SK-N-SH (cell line): ENCODE measurements at places on chromosomes 13 and 19.

GRCh38 chr13:43884222-43884621, 4.5 kb downstream of the LACC1 start:
- no peaks in the 10 kb centered on the region for H3K27me3 ChIP-seq
- H3K4me3 ChIP-seq: no peak overlapping the region
- no peak for DNase-seq

DNA sequence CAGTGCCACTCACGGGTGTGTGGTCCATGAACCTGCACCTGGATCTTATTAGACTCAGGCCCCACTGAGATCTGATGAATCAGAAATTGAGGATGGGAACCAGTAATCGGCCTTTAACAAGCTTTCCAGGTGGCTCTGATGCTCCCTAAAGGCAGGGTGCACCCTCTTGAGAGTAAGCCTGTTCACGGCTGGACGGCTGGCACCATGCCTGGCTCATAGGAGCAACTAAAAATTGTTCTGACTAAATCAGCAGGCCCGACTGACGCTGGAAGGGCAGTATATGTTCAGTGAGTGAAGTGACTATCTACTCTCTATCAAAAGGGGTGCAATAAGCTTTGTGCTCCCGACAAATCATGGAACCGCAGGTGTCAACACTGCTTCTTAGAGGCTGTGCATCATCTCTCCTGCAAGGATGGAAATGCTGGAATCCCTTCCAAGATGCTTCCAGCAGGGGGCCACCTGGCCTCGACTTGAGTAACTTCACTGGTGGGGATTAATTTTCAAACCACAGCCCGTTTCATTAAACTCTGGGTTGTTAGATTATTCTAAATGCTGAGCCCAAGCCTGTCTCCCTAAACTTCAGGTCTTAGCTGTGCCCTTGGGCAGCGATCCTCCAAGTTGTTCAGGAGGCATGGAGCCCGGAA, 28.4 kb downstream of the TMTC4 start:
- no peaks in the 10 kb centered on the region for H3K36me3 ChIP-seq
- H3K4me1 ChIP-seq: peaks cover 9% of the 10 kb centered on the region; the same call in 1 of the 2 replicates
- H3K27ac ChIP-seq: no peak overlapping the region; the same call in 1 of the 2 replicates
- no peaks in the 10 kb centered on the region for H3K27me3 ChIP-seq
- no peak overlapping the region for H3K4me3 ChIP-seq

DNA sequence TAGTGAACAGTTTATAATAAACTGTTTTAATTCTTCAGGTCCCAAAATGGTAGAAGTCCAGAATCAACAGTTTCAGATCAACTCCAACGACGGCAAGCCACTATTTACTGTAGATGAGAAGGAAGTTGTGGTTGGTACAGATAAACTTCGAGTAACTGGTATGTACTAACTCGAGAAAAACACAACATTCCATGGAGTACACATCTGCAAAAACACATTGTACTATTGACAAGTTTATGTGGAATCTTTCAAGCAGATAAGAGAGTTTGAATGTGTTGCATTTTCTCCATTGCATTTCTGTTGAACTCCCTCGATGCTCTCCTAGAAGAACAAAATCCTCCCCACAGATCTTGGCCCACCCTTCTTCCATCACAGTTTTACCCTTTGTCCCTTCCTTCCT, 98.5 kb downstream of the SGCG start:
- H3K36me3 ChIP-seq: no peaks in the 10 kb centered on the region
- no peak overlapping the region for H3K27ac ChIP-seq
- no peak for DNase-seq

GRCh38 chr13:97125810-97126738, 96.1 kb upstream of the MBNL2 start:
- peaks cover 36% of the 10 kb centered on the region for H3K4me1 ChIP-seq
- H3K27me3 ChIP-seq: no peaks in the 10 kb centered on the region
- H3K36me3 ChIP-seq: no peaks in the 10 kb centered on the region
- no peak overlapping the region for H3K4me3 ChIP-seq

- no peak overlapping the region for H3K4me3 ChIP-seq
- H3K36me3 ChIP-seq: no peaks in the 10 kb centered on the region
- DNase-seq: no peak
- no peak overlapping the region for H3K27ac ChIP-seq
Measured at GRCh38 chr13:101178406-101178805, 237.9 kb downstream of the NALCN start.

DNA sequence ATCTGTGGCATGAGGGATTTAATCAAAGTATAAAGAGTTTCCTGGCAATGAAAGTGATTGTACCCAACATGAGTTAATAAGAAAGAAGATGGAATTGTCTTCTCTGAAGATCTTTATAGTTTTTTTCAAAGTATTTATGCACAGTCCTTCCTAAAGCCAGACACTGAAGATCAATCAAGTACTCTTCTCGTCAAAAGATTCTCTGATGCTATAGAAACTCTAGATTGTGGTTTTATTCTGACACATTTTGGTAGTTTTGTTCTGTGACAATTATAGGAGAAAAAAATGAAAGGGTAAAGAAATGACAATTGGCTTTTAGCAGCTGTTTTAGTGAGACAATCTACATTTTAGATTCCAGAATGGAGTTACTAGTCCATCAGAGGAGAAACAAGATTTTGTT, 10.4 kb upstream of the ENOX1 start:
- H3K4me1 ChIP-seq: no peaks in the 10 kb centered on the region; the same call in 1 of the 2 replicates
- H3K36me3 ChIP-seq: no peaks in the 10 kb centered on the region
- H3K27me3 ChIP-seq: no peaks in the 10 kb centered on the region
- DNase-seq: no peak
- no peak overlapping the region for H3K4me3 ChIP-seq

GRCh38 chr13:99340638-99341037, 33.4 kb upstream of the GPR183 start:
- no peak overlapping the region for H3K4me3 ChIP-seq
- H3K4me1 ChIP-seq: peaks cover 2% of the 10 kb centered on the region; the same call in 1 of the 2 replicates
- peaks cover 41% of the 10 kb centered on the region for H3K36me3 ChIP-seq
- no peak for DNase-seq
- H3K27me3 ChIP-seq: no peaks in the 10 kb centered on the region
- no peak overlapping the region for H3K27ac ChIP-seq

DNA sequence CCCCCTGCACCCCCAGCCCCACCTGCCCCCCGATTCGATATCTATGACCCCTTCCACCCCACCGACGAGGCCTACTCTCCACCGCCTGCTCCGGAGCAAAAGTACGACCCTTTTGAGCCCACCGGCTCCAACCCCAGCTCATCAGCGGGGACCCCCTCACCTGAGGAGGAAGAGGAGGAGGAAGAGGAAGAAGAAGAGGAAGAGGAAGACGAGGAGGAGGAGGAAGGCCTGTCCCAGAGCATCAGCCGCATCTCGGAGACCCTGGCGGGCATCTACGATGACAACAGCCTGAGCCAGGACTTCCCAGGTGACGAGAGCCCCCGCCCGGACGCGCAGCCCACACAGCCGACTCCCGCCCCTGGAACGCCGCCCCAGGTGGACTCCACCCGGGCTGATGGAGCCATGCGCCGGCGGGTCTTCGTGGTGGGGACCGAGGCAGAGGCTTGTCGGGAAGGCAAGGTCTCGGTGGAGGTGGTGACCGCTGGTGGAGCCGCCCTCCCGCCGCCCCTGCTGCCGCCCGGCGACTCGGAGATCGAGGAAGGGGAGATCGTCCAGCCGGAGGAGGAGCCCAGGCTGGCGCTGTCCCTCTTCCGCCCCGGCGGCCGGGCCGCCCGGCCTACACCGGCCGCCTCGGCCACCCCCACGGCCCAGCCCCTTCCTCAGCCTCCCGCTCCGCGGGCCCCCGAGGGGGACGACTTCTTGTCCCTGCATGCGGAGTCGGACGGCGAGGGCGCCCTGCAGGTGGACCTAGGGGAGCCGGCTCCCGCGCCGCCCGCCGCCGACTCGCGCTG, 9.2 kb downstream of the SCAF1 start:
- no peak overlapping the region for H3K27ac ChIP-seq
- H3K4me1 ChIP-seq: no peaks in the 10 kb centered on the region
- peaks cover 27% of the 10 kb centered on the region for H3K36me3 ChIP-seq
- no peaks in the 10 kb centered on the region for H3K27me3 ChIP-seq
- DNase-seq: no peak

GRCh38 chr13:45441633-45442032, 23.1 kb upstream of the COG3 start:
- H3K27me3 ChIP-seq: no peaks in the 10 kb centered on the region
- no peaks in the 10 kb centered on the region for H3K36me3 ChIP-seq
- no peaks in the 10 kb centered on the region for H3K4me1 ChIP-seq
- no peak overlapping the region for H3K4me3 ChIP-seq
- DNase-seq: no peak
- H3K27ac ChIP-seq: no peak overlapping the region

DNA sequence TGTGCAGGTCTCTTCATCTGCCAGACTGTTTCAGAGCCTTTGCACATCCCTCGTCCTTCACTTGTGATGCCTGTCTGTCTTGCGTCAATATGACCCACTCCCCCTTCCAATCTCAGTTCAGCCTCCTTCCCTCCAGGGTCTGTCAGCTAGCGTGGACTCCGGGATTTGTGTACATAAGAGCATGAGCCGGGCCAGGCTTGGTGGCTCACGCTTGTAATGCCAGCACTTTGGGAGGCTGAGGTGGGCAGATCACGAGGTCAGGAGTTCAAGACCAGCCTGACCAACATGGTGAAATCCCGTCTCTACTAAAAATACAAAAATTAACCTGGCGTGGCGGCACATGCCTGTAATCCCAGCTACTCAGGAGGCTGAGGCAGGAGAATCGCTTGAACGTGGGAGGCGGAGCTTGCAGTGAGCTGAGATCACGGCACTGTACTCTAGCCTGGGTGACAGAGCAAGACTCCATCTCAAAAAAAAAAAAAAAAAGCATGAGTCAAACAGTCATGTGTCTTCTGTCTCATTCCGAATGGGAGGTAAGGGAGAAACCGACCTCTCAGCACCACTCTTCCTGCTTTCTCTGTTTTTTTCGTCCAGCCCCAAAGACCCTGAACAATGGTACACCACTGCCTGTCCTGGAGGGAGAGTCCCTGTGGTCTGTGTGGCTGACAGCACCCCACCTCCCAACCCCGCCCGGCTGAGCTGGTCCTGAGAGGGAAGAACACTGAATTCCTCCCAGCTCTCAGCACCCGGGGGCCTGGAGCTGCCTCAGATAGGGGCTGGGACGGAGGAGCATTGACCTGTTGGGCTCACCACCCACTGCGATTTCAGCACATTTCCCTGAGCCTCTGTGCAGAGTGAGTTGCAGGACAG, 2.4 kb upstream of the SIGLEC9 start:
- no peak overlapping the region for H3K4me3 ChIP-seq
- DNase-seq: no peak
- peaks cover 61% of the 10 kb centered on the region for H3K27me3 ChIP-seq
- H3K36me3 ChIP-seq: no peaks in the 10 kb centered on the region
- no peak overlapping the region for H3K27ac ChIP-seq

DNA sequence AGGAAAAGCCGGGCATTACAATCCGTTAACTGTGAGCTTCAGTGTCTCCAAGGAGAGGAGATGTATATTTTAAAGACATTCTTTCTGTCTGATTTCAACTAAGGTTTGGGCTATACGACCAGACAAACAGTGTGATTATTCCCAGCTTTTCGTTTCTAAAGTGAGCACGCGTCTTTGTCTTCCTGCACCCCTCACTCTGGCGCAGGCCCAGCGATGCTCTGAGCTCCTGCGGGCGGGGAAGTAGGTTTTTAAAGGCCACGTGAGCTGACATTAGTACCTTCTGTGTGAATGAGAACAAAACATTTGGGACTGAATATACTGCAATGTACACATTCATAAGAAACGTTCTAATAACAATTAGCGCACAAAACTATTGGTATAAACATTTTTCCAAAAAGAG, 15.3 kb upstream of the RANBP3 start:
- peaks cover 2% of the 10 kb centered on the region; the same call in 1 of the 2 replicates for H3K36me3 ChIP-seq
- no peaks in the 10 kb centered on the region for H3K4me1 ChIP-seq
- H3K4me3 ChIP-seq: no peak overlapping the region
- H3K27ac ChIP-seq: no peak overlapping the region

GRCh38 chr13:100838387-100838786, 163.8 kb upstream of the TMTC4 start:
- H3K36me3 ChIP-seq: no peaks in the 10 kb centered on the region
- DNase-seq: peak; percentile 41
- H3K27me3 ChIP-seq: no peaks in the 10 kb centered on the region

DNA sequence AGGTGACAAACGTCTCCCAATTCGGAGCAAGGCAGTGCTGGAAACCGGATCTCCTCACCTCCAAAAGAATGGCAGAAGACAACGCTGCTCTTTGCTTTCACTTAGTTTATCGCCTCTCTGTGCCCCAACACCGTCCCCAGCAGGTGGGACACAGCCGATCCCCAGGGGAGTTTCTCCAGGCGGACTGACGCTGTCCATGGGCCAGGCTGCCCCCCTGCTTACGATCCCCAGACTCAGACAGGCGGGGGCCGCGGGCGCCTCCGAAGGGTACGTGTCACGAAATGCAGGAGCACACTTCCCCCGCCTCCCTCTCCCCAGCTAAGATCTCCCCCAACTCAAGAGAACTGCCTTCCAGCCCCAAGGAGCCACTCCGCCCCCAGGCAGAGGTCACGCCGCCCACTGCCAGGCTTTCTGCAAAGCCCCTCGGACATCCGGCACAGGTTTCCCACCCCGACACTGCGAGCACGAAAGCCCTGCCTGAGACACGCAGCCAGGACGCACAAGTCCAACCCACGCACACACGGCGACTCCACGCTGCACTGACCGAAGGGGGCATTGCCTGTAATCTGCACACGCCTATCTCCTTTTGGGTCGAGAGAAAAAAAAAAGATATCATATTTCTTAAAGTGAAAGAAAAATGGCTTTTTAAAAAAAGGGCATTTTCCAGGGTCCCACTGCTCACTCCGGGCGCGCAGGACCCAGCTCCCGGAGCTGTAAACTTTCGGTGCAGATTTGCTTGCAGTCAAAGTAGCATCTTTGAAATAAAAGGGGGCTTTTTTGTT, 2.0 kb downstream of the SPRY2 start:
- DNase-seq: peak; percentile 77
- H3K36me3 ChIP-seq: peaks cover 43% of the 10 kb centered on the region

DNA sequence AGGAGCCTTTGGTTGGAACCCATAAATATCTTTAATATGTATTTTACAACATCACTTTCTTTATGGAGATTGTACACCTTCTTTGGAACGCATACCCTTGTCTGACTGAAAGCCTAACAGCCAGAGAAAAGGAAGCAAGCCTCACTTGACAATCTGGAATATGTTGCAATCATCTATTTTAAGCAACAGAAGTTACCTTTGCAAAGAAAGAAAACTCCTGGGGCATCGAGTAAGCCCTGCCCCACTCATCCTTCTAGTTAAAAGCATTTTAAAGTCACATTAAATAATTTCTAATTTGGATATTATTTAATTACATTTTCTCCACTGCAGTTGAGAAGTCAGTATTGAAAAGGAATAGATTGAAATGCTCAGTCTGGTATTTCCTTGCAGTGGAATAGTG, 542.7 kb downstream of the MYO16 start:
- H3K4me3 ChIP-seq: no peak overlapping the region
- DNase-seq: no peak
- no peaks in the 10 kb centered on the region for H3K27me3 ChIP-seq
